Cerebellum (tissue), 4 donors: ENCODE measurements at places on chromosomes 7 and 10. TPM values are rescaled to one million over a fixed set of nuclear protein-coding genes. Genes with fewer than 3 reads are reported as not detected.

DNA sequence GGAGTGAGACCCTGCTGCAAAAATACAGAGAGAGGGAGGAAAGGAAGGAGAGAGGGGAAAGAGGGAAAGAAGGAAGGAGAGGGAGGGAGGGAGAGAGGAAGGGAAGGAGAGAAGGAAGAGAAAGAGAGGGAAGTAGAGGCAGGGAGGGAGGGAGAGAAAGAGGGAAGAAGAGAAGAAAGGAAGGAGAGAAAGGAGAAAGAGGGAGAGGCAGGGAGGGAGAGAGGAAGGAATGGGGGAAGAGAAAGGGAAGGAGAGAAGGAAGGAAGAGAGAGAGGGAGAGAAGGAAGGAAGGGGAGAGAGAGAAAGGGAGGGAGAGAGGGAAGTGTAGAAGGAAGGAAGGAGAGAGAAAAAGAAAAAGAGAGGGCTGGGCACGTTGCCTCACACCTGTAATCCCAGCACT is 121.7 kb downstream of the TMEM130 start:
- DNase-seq, result no peak

DNA sequence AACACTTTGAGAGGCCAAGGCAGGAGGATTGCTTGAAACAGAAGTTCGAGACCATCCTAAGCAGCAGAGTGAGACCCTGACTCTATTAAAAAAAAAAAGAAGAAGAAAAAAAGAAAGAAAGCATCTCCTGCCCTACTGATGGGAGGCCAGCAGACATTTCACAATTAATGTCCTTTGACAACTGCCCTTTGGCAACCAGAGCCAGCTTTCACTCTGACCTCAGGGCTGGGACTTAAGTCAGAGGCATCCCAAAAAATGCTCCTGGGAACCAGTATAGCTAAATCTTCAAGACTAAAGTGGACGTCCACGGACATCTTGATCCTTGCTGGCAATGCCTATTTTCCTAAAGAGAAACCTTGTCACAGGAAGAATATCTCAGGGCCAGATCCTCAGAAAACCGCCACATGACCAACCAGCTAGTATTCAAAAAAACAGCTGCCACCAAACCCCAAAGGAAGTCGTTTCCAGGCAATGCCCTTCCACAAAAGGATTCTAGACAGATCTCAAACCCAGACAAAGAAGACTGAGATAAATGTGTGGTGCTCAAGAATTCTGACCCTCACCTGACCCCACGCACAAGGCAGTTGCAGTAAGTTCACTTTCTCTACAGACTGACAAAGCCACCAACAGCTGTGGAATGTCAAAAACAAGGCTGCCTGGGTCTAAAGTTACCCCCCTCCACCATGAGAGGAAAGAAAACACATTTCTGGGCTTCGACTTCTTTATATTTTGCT is 18.4 kb downstream of the GFRA1 start:
- no peak for DNase-seq

- DNase-seq, result no peak
These were observed 11.2 kb downstream of the LRIT2 start for GRCh38 chr10:84214046-84214572.

DNA sequence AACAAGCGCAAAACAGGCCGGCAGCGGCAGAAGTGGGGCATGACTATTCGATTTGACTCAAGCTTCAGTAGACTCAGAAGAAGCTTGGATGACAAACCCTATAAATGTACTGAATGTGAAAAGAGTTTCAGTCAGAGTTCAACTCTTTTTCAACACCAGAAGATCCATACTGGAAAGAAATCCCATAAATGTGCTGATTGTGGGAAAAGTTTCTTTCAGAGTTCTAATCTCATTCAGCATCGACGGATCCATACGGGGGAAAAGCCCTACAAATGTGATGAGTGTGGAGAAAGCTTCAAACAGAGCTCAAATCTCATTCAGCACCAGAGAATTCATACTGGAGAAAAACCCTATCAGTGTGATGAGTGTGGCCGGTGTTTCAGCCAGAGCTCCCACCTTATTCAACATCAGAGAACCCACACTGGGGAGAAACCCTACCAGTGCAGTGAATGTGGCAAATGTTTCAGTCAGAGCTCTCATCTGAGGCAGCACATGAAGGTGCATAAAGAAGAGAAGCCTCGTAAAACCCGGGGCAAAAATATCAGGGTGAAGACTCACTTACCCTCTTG is 2.8 kb downstream of the ZNF22 start:
- DNase-seq, result no peak

Gene OR2A42
- total RNA-seq, result 0.45 TPM

Gene PNLIPRP1
- not detected for total RNA-seq
